ENCODE measurements at places on chromosomes 12 and 14.

DNA sequence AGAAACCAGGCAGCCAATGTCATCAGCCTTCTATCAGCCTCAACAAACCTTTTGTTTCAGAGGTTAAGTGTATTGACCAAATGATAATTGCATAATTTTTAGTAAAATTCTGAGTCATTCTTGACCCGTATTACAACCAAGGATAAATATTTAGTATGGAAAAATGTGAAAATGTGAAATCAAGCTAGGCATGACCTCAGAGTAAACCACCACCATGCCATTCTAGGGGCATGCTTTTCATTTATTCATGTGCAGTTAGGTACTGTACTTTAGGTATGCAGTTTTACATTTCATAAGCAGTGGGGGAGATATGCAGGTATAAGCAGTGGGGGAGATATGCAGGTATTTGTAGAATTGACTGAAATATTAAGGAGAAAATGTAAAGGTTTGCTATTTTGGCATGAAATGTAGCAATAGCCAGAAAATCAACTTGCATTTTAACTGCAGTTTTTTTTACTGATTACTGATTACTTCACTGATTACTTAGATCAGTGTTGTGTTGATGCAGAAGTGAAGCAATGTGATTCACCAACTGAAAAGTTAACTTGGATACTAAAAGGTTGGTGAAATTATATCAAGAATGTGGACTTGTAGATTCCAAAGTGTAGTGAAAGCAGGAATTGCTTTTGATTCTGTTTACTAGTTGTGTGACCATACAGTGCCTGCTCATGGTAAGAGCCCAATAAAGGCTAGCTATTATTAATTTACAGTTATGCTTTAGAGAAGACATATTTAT is 184.2 kb downstream of the ESR2 start:
- no peak for DNase-seq

- DNase-seq, result no peak
Observed at GRCh38 chr14:87411370-87411769, 581.6 kb downstream of the GALC start.

DNA sequence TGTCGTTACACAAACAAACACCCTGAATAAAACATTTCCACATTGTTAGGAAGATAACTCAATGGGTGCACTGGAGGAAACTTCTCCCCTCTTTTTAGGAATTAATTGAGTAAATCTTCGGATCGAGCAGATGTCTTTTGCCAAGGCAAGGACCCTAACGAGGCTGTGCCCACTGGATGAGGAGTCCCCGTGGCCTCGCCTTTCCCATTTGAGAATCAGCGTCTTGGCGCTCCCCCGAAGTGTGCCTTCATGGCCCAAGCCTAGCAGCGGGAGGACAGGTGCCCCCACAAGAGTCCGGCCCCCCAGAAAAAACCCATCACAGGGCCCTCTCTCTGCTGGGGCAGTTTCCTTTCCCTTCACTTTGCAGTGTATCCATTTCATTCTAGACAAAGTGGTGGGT is 246.6 kb downstream of the BCL11B start:
- no peak for DNase-seq

- peak; percentile 10 for DNase-seq
Observed at GRCh38 chr14:39102265-39102968, 618 bp downstream of the SEC23A start.

DNA sequence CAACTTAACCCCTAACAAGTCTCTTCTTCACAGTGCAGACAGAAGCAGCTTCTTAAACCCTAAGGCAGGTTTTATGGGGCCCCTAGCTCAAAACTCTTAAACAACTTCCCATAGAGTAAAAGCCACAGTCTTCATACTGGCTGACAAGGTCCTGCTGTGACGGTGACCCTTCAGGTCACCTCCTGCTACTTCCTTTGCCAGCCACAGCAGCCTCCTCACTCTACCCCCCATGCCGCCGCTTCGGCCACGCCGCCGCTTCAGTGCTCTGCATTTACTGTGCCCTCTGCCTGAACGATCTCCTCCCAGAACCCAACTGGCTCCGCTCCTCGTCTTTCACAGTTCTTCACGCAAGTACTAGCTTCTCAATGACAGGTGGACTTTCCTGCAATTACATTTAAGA is 45.5 kb downstream of the ACADS start:
- DNase-seq, result no peak

- DNase-seq, result no peak
Observed at GRCh38 chr14:66165337-66165736, 320.8 kb upstream of the CCDC196 start.

- DNase-seq, result no peak
Observed at GRCh38 chr12:80813820-80814219, 97.1 kb downstream of the MYF5 start.

- peak; percentile 66 for DNase-seq
Observed at GRCh38 chr12:47773062-47773857, at the start of gene SLC48A1. Gene SLC48A1, plus strand, starts transcription at chr12:47773238. Its CDS starts 67 bp downstream, at chr12:47773305.

- peak; percentile 4 for DNase-seq
Observed at GRCh38 chr12:3034067-3034750, 43.0 kb upstream of the TSPAN9 start.

DNA sequence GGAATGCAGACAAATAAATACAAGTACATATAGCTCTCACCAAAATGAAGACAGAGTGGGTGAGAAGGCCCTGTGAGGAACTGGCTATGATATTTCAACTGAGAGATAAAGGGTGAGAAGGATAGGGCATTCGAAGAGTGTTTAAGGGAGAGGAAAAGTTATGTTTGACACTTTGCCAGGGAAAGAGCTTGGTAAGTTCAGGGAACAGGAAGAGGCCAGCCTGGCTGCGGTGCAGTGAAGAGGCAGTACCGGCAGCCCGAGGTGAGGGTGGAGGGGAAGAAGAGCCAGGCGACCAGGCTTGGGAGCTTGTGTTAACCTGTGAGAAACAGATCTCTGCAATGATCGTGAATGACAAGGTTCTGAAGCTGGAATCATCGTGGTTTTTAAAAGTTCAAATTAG is 84.7 kb upstream of the RFX4 start:
- DNase-seq, result no peak

- no peak for DNase-seq
Observed at GRCh38 chr12:114943601-114944000, 259.6 kb upstream of the TBX3 start.

Data from CD4-positive, alpha-beta T cell treated with Interleukin-4 for 4 hours (primary cell).